ENCODE measurements at places on chromosomes 3 and 15.

GRCh38 chr3:137761563-137762503 is 2.3 kb upstream of the SOX14 start:
- no peak for DNase-seq
- peaks cover 71% of the 10 kb centered on the region for H3K27me3 ChIP-seq
- H3K36me3 ChIP-seq: no peaks in the 10 kb centered on the region
- no peak overlapping the region for H3K4me3 ChIP-seq
- peaks cover 2% of the 10 kb centered on the region for H3K4me1 ChIP-seq

DNA sequence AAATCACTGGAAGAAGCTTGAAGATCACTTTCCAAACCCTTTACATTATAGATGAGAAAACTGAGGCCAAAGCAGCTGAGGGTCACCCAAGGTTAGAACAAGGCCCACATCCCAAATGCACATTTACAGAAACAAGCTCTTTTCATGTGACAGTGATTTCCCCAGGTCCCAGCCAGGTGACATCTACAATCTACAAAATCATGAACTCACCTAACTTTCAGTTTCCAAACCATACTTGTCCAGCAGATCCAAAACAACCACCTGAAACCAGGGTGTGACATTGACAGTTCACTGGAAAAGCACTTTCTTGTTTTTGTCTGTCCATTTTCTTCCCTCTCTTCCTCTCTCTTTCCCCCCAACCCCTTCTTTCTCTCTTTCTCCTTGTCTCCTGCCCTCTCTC is 132.2 kb upstream of the PRICKLE2 start:
- no peaks in the 10 kb centered on the region for H3K36me3 ChIP-seq
- no peak for DNase-seq
- H3K4me1 ChIP-seq: peaks cover 12% of the 10 kb centered on the region
- no peak overlapping the region for H3K27ac ChIP-seq
- no peaks in the 10 kb centered on the region for H3K27me3 ChIP-seq
- no peak overlapping the region for H3K4me3 ChIP-seq

- H3K27me3 ChIP-seq: no peaks in the 10 kb centered on the region
- H3K4me1 ChIP-seq: peaks cover 22% of the 10 kb centered on the region
- no peak overlapping the region for H3K4me3 ChIP-seq
- peaks cover 28% of the 10 kb centered on the region for H3K36me3 ChIP-seq
- H3K27ac ChIP-seq: no peak overlapping the region
These were observed 34.8 kb downstream of the DENND4A start for GRCh38 chr15:65757256-65757655.

GRCh38 chr3:66989241-66989640 is 8.9 kb upstream of the KBTBD8 start:
- no peaks in the 10 kb centered on the region for H3K36me3 ChIP-seq
- H3K27me3 ChIP-seq: peaks cover 8% of the 10 kb centered on the region
- H3K4me3 ChIP-seq: no peak overlapping the region
- no peaks in the 10 kb centered on the region for H3K4me1 ChIP-seq
- no peak overlapping the region for H3K27ac ChIP-seq

DNA sequence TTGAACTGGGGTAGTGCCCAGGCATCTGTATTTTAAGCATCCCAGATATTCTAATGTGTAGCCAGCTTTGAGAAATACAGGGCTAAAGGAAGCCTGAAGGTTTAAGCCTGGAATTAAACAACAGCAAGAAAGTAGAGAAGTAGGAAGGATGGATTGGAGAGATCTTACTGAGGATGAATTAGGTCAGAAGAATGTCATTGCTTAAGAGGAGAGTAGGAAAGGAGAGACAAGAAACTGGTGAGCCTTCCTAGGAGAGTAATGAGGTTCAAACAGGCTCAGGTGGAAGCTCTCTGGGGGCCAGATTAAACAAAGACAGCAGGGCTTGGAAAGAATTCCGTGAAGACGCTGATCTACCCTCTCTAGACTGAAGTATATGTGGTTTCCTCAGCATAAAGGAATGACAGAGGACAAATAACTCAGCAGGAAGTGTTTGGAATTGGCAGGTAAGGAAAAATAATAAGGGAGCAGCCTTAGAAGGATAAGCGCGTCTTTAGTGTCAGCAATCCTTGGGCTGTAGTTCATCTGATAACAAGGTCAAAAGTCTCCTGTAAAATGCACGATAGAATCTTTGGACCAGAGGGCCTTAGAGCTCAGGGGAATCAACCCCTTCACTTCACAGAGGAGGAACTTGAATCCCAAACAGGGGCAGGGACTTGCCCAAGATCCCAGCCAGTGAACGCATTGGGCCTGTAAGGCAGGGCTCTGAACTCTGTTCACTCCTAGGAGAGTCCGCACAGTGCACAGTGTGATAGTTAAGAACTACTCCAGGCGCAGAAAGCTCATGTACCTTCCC is 90.9 kb downstream of the TP63 start:
- no peak overlapping the region for H3K4me3 ChIP-seq
- no peaks in the 10 kb centered on the region for H3K4me1 ChIP-seq
- H3K27me3 ChIP-seq: no peaks in the 10 kb centered on the region
- no peak for DNase-seq

- no peaks in the 10 kb centered on the region for H3K27me3 ChIP-seq
- no peak overlapping the region for H3K27ac ChIP-seq
- no peaks in the 10 kb centered on the region for H3K36me3 ChIP-seq
- no peak overlapping the region for H3K4me3 ChIP-seq
- DNase-seq: no peak
These were observed 325.9 kb upstream of the CTDSPL start for GRCh38 chr3:37535526-37536432.

DNA sequence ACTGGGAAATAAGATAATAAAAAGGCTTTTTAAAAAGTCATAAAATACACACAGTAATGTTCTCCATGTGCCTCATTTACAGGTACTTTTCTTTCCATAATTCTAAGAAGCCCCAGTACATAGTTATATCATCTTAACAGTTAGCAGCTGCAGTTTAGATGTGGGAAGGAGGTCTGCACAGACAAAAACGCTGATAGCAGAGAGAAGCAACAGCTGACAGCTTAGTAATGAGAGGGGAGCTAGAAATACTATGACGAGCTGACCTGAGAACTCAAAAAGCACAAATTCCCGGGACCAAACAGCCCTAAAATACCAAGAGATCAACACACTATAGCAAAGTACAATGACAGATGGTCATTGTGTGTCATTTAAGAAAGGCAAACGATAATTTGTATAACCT is 36.7 kb upstream of the ARHGEF3 start:
- H3K27me3 ChIP-seq: no peaks in the 10 kb centered on the region
- H3K36me3 ChIP-seq: peaks cover 4% of the 10 kb centered on the region
- no peak overlapping the region for H3K4me3 ChIP-seq
